ENCODE measurements at places on chromosomes 2 and 18.

GRCh38 chr2:54469484-54470053 lies 13.4 kb downstream of the SPTBN1 start:
- no peak for DNase-seq

DNA sequence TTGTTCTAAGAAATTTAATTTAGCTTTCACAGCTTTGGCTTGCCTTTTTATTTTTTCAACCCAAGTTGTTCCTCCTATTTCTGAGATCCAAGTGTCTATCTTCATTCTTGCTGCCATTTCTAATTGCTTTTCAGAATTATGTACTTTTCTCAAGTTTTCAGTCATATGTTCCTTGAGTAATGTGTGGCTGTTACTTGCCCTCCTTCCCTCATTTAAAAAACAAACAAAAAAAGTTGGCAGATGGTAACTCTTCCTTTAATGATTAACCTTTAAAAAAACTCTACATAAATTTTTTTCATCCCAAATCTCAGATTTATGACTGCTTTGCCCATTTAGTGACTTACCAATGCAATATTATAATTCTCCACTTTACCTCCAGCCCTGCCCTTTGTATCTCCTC lies 131.3 kb downstream of the GALNT3 start:
- DNase-seq = no peak

- no peak for DNase-seq
Measured at GRCh38 chr18:79497638-79498081, 101.9 kb downstream of the NFATC1 start.

- DNase-seq = no peak
Measured at GRCh38 chr2:16481351-16481750, 184.3 kb downstream of the CYRIA start.

GRCh38 chr18:27855486-27855885 lies 321.4 kb downstream of the CDH2 start:
- no peak for DNase-seq

GRCh38 chr2:74131901-74132300 lies 15.8 kb downstream of the BOLA3 start:
- DNase-seq = no peak

DNA sequence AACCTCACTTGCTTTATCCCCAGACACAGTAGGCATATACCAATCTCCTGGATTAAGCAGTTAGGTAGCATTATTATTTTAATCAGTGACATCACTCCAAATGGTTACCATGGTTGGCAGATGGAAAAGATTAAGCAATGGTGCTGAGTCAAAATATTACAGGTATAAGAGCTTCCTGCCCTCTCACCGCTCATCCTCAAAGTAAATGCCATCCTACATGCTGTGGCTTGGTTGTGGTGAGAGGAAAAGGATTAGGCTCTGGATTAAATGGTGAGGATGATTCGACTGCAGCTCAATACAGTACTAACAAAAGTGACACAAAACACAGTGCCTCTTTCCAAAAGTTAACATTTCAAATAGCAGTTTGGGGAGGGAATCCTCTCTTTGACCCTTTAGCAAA lies 108.9 kb upstream of the ACAA2 start:
- DNase-seq = no peak

DNA sequence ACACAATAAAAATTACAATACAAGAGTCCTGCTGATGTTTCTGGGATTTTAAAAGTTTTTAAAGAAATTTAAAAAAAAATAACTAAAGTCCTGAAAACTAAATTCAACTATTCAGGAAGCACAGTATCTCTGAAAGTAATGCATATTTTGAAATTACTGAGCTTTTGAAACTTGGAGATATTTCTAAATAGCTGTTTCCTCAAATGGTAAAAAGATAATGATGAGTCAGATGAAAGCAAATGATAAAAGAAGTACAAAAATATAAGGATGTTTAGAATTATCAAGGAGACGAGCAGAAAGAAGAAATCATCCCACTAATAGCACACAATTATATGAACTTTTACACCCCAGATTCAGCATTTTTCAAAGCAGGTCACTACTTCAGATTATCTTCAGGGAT lies 90.2 kb upstream of the SLC25A52 start:
- no peak for DNase-seq

DNA sequence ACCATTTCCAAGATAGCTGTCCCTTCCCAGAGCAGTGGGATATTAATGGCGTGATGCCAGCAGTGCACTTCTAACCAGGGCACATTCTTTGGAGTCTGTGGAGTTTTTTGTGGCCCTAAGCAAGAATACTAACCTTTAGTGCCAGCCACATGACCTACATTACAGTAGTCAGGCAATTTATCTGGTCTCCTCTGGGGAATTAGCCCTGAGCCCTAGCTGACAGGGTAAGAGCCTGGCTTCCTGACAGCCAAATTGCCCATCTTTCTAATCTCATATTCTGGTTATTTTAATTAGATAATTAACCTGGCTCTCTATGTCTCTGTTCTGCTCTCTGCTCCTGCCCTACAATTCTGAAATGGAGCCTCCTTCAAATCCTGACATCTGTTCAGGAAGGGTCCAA lies 5.2 kb downstream of the PFN4 start:
- DNase-seq = no peak

DNA sequence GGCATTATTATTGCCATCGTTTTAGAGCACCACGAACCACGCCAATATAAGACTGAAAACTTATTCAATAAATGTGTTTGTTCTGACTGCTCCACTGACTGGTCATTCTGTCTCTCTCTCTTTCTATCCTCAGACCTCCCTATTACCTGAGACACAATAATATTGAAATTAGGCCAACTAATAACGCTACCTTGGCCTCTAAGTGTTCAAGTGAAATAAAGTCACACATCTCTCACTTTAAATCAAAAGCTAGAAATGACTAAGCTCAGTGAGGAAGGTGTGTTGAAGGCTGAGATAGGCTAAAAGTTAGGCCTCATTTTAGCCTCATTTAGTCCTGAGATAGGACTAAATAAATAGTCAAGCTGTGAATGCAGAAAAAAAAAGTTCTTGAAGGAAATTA lies 38.8 kb downstream of the G6PC2 start:
- no peak for DNase-seq

GRCh38 chr2:88696611-88697010 lies 5.1 kb downstream of the RPIA start:
- DNase-seq = no peak

DNA sequence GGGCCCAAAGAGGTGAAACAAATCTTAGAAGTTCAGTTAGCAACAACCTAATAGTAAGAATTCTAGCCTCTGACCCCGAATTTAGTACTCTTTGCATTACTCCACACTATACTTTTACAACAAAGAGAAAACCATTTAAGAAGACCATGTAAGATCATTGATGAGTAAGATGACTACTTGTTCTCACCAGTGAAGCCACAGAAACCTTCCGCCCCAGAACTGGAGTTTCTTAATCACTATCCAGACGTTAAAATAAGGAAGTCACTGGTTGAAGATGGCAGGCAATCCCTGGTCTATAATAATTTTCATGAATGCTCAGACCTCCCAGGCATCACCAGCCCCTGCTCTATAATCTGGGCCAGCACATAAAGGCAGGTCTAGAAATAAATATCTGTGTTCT lies 95.0 kb downstream of the TMEM163 start:
- no peak for DNase-seq

DNA sequence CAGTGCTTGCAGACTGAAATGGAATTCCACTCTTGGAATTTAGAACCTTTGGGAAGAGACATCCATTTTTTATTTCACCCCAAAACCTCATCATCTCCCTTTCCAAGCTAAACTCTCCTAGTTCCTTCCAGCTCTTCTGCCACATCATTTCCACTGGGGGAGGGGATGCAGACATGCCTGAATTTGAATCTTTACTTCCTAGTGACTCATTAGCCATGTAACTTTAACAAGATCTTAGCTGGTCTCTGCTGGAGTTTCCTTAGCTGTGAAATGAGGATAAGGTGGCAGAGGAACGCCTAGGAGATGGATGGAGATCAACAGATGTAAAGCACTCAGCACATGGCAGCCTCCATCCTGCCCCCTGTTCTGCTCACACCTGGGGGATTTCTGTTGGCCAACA lies 266.8 kb downstream of the EN1 start:
- DNase-seq = peak; percentile 27

DNA sequence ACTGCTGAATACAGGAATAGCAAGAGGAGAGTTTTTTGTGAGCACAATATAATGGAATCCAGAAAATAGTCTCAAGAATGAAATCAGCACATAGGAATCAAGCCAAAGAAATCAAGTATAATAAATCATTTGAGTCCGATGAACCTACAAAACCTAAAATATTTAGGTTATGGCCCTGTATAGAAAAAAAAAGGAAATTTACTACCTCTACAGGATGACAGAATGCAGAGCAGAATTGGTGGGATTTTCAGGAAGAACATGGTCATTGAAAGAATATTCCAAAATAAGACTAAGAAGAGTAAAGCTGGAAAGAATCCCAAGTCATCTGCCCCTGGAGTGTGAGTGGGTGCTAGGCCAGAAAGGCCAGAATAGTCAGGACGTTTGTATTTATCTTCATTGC lies 1041.2 kb upstream of the CDH2 start:
- DNase-seq = peak; percentile 6

DNA sequence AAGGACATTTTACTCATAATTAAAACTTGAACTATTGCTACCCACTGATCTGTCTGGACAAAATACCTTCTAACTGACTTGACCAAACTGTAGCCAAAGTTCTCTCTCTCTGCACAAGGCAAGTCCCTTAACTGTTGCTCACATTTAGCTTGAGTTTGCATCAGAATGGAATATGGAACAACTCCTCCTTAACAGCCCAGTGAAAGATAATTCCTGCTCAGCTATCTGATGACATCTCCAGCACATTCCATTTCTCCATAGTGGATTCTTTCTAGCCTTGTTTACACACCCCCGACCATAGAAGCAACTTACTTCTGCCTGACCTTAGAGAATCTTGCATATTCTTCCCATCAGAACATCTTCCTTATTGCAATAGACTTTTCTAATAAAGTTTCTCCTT lies 317.2 kb upstream of the CDH2 start:
- peak; percentile 16 for DNase-seq

GRCh38 chr18:63515801-63516200 lies 26.4 kb upstream of the SERPINB12 start:
- no peak for DNase-seq

DNA sequence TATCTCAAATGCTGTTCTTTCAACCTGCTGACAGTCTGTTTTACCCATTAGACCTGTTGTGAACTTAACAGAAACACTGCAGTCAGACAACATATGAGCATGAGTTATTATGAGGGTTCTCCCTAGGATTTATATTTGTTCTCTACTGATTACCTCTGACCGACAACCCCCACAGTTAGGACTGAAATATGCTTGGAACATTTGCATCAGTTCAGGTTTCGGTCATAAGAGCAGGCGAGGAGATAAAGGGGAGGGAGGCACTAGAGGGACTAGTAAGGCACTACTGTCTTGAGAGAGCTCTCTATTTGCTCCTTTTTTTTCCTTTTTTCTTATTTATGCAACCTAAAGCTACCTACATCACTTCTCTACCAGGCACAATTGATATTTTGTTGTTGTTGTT lies 133.2 kb upstream of the REG3G start:
- DNase-seq = no peak

DNA sequence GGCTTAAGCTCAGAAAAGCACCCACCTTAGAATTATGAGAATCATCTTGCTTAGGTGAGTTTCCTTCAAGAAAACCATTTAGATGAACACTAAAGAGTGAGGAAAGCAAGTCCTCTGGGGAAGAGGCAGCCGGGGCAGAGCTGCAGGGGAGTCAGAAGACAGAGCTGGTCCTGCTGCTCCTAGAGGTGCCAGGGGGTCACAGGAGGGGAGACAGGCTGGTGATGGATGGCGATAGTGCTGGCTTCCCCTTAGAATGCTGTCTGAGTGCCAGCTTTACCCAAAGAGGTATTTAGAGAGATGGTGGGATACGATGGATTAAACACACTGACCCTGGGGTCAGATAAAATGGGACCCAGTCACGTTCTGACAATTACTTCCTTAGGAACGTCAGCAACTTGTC lies 269.4 kb downstream of the TDRD15 start:
- DNase-seq = no peak

DNA sequence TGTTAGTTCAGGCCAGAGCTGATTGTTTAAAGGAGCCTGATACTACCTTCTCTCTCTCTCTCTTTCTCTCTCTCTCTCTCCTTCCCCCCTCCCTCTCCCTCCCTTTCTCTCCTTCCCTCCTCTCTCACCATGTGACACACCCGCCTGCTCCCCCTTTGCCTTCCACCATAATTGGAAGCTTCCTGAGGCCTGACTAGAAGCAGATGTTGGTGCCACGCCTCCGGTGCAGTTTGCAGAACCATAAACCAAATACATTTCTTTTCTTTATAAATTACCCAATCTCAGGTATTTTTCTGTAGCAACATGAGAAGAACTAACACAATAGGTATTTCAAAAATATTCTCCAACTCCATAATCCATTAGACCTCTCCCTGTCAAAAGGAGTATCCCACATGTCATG lies 62.4 kb downstream of the ANKRD62 start:
- DNase-seq = no peak

DNA sequence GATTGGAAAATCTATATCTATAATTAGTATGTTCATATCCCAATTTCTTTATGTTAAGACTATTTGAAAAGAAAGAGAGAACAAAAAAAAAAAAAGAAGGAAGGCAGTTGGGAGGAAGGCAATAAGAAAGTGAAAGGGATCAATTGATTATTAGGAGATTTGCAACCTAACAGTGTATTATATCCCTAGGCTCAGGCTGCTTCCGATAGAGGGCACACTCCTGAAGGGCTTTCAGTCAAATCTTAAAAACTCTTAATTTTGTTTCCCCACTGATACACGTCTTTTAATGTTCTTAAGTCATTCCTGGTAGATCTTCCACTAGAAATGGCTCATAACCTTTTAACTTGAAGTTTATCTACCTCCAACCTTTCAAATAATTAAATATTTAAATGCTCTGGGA lies 763.9 kb downstream of the BCL11A start:
- DNase-seq = no peak

DNA sequence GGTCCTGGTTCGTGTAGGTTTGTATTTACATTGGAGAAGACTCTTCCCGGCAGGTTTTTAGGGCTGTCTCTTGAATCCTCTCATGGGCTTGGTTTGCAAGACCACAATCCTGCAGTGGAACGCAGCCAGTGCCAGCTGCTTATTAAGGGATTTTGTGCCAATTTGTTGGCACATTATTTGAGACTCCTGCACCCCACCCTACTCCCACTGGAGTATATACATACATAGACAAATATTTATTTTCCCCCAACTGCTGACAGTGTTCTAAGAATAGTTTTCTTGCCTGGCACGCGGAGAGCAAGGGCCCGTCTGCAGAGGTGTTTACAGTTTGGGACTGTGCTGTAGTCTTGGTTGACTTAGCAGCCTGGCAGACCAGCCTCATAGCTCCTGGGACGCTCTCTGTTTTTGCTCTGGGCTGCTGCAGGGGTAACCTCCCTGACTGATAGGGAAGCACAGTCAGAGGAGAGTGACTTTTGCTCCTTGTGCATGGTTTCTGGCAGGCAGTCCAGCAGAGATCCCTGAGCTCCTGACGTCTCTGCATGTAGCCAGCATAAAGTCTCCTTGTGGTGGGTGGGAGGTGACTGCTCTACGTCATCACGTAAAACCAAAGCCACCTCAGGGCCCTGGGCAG lies 1.9 kb downstream of the LDLRAD4 start:
- DNase-seq = no peak

- no peak for DNase-seq
Measured at GRCh38 chr2:228705318-228705717, 523.8 kb upstream of the SPHKAP start.

GRCh38 chr2:238457927-238458324 lies 31.2 kb downstream of the ASB1 start:
- no peak for DNase-seq

- no peak for DNase-seq
Measured at GRCh38 chr2:74578408-74578807, 23.9 kb downstream of the DOK1 start.

GRCh38 chr18:57775937-57776336 lies 27.2 kb downstream of the ATP8B1 start:
- peak; percentile 13 for DNase-seq

Data from stromal cell of bone marrow (primary cell).